ENCODE measurements at places on chromosomes 7 and 10. TPM values are rescaled to one million over a fixed set of nuclear protein-coding genes. Genes with fewer than 3 reads are reported as not detected.

SPDYE5 gene
- not detected for total RNA-seq

PPP1R9A gene
- not detected for total RNA-seq

DPP6 gene
- not detected for total RNA-seq

TMEM130 gene
- total RNA-seq, result not detected

CALCR gene
- not detected for total RNA-seq

DNAJC30 gene
- 8.3 TPM for total RNA-seq

SRGN gene
- 168 TPM for total RNA-seq

DIP2C gene
- total RNA-seq, result 0.34 TPM

GRCh38 chr10:1074052-1074747 is 18.0 kb downstream of the WDR37 start:
- H3K4me3 ChIP-seq, result no peak overlapping the region
- DNase-seq, result no peak
- peak overlapping the region; percentile 9 for H3K27ac ChIP-seq
- peaks cover 28% of the 10 kb centered on the region for H3K36me3 ChIP-seq
- no peaks in the 10 kb centered on the region for H3K27me3 ChIP-seq

DNA sequence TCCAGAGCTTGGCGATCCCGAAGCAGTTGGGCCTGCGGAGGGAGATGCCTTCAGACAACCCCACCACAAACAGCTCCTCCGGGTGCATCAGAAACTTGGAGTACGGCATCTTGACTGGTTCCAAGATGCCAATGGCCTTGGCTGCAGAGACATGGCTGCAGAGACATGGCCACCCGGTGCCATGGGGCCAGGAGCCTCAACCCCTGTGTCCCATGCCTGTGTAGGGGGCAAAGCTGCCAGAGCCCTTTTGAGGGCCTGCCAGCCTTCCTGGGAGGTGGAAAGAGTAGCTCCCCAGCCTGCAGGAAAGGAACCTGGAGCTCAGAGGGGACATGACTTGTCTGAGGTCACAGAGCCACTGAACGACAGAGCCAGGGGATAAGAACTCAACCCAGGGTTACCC is 83.5 kb downstream of the RABGEF1 start:
- H3K4me1 ChIP-seq, result no peaks in the 10 kb centered on the region
- H3K36me3 ChIP-seq, result no peaks in the 10 kb centered on the region
- H3K27ac ChIP-seq, result no peak overlapping the region

GRCh38 chr7:54330216-54330800 is 211.9 kb upstream of the VSTM2A start:
- no peak for DNase-seq
- H3K4me3 ChIP-seq, result no peak overlapping the region
- no peaks in the 10 kb centered on the region for H3K4me1 ChIP-seq
- no peak overlapping the region for H3K27ac ChIP-seq
- no peaks in the 10 kb centered on the region for H3K36me3 ChIP-seq

DNA sequence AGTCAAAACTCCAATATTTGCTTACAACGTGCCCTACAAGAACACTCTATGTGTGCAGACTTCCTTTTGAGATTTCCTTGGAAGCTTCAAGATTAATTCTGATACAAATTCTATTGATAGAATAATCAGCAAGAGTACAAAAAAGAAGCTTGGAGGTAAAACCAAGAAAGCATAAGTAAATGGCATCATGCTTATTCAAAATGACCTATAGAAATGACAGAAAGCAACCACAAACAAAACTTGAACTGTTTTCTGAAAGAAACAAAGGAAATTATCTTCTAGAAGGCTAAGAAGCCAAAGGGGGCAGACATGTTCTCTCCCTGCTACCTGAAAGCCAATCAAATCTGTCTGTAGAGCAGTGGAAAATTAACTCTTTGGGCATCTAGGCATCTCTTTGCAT is 73.0 kb downstream of the CTNNA3 start:
- H3K27ac ChIP-seq, result no peak overlapping the region
- H3K27me3 ChIP-seq, result peaks cover 15% of the 10 kb centered on the region
- no peak overlapping the region for H3K4me3 ChIP-seq
- DNase-seq, result no peak
- no peaks in the 10 kb centered on the region for H3K4me1 ChIP-seq
- no peaks in the 10 kb centered on the region for H3K36me3 ChIP-seq

GRCh38 chr7:112405286-112405685 is 45.0 kb upstream of the IFRD1 start:
- peaks cover 20% of the 10 kb centered on the region for H3K27me3 ChIP-seq
- no peak for DNase-seq
- H3K27ac ChIP-seq, result no peak overlapping the region
- no peak overlapping the region for H3K4me3 ChIP-seq

DNA sequence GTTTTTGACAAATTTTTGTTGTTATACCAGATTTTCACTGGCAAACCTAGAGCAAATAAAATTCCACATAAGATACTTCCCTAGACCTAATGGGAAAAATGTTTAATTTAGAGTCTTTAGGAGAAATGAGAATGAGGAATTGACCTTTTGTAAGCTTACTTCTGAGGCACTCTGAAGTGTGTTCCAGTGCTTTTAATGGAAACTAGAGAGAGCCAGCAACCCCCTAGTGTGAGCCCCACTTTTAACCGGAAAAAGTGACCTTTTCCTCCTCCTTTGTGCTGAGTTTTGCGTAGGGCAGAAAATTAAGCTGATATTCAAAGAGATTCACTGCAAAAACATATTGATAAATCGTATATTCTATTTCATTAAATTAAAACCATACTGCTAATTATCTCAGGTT is 5.2 kb downstream of the IKZF1 start:
- DNase-seq, result no peak
- peak overlapping the region; percentile 92 for H3K4me3 ChIP-seq
- peaks cover 29% of the 10 kb centered on the region for H3K4me1 ChIP-seq
- H3K36me3 ChIP-seq, result peaks cover 98% of the 10 kb centered on the region
- H3K27ac ChIP-seq, result peak overlapping the region; percentile 98
- no peaks in the 10 kb centered on the region for H3K27me3 ChIP-seq

- no peak overlapping the region for H3K4me3 ChIP-seq
- H3K27me3 ChIP-seq, result no peaks in the 10 kb centered on the region
- no peak for DNase-seq
- H3K4me1 ChIP-seq, result no peaks in the 10 kb centered on the region
- no peak overlapping the region for H3K27ac ChIP-seq
Measured at GRCh38 chr7:146412781-146413180, 296.2 kb downstream of the CNTNAP2 start.

GRCh38 chr7:45057878-45058277 is 30.9 kb downstream of the NACAD start:
- H3K4me3 ChIP-seq, result no peak overlapping the region
- DNase-seq, result no peak
- no peak overlapping the region for H3K27ac ChIP-seq
- H3K27me3 ChIP-seq, result no peaks in the 10 kb centered on the region
- H3K4me1 ChIP-seq, result peaks cover 33% of the 10 kb centered on the region
- peaks cover 57% of the 10 kb centered on the region for H3K36me3 ChIP-seq

DNA sequence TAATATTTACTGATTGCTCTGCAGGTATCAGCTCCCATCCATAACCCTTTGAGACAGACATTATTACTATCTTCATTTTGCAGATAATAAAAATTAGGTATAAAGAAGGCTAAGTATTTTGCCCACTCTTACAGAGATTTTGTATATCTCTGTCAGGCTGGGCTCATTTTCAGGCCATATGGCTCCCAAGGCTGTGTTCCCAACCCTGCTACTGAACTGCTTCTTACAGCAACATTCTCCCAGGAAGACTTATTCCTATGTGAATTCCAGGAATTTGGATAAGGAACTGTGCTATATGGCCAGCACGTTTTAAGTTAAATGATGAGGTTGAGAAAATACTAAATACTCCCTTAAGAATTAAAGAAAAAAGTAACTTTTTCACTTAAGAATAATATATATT is 1.9 kb upstream of the TMEM106B start:
- no peak overlapping the region for H3K4me3 ChIP-seq
- peaks cover 23% of the 10 kb centered on the region for H3K4me1 ChIP-seq
- DNase-seq, result no peak

DNA sequence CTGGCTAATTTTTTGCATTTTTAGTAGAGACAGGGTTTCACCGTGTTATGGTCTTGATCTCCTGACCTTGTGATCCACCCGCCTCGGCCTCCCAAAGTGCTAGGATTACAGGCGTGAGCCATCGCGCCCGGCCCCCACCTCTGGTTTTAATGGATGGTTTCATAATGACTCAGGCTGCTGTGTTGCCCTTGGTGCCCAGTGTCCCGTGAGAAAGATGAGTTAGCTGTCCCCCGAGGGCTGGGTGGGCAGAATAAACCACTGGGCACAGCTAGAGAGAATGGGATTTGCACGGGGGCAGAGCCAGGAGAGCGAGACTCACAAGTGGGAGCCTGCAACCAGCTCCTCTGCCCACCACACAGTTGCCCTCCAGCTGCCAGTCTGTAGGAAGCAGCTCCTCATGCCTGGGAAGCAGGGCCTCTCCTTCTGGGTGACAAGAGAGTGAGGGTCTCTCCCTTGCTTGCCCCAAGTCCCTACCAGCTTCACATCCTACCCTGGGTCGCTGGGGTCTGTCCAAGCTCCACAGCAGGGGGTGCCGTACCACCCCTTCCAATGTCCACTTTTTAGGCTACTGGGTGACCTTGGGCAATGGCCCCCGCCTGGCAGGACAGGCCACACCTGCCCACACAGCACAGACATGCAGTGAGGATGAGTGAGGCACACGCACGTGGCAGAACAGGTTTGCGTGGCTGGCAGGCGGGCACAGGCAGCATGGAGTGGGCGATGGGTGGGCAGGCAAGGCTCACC is 16.1 kb upstream of the NDST2 start:
- H3K27me3 ChIP-seq, result no peaks in the 10 kb centered on the region
- no peak overlapping the region for H3K4me3 ChIP-seq
- H3K36me3 ChIP-seq, result peaks cover 21% of the 10 kb centered on the region
- no peak for DNase-seq

GRCh38 chr10:110864662-110865140 is 7.0 kb upstream of the PDCD4 start:
- H3K36me3 ChIP-seq, result peaks cover 5% of the 10 kb centered on the region
- peak; percentile 81 for DNase-seq

GRCh38 chr10:47087667-47088066 is 176.4 kb downstream of the PTPN20 start:
- H3K36me3 ChIP-seq, result no peaks in the 10 kb centered on the region
- no peak overlapping the region for H3K27ac ChIP-seq
- DNase-seq, result no peak
- H3K4me3 ChIP-seq, result no peak overlapping the region

DNA sequence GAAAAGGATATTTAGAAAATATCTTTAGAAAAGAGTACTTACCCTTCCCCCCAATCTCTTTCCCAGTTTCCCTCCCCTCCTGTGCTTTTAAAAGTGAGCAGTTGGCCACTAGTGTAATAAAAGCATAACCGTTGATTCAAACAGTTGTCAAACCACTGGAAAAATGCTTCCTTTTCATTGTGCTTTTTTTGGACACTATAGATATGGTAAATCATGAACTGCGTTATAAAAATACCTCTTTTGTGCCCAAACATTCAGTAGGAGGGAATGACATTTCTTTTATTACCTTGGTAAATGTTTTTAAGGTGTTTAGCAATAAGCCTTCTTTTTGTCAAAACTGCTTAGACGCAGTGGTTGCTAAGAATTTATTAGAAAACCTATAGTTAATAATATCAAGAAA is 232.4 kb downstream of the SLC25A13 start:
- no peak for DNase-seq
- H3K4me3 ChIP-seq, result no peak overlapping the region
- no peak overlapping the region for H3K27ac ChIP-seq
- H3K36me3 ChIP-seq, result no peaks in the 10 kb centered on the region
